ENCODE measurements at places on chromosomes 13 and 19. TPM values are rescaled to one million over a fixed set of nuclear protein-coding genes. Genes with fewer than 3 reads are reported as not detected.

Gene SELENOV
- 1.7 TPM for total RNA-seq

Gene IZUMO4
- total RNA-seq: 2.6 TPM

Gene ZNF91
- total RNA-seq: 283 TPM

Gene C19orf73
- 2.0 TPM for total RNA-seq

Gene CADM4
- total RNA-seq: 44.0 TPM

Gene NOSIP
- total RNA-seq: 38.8 TPM

Gene IZUMO2
- not detected for total RNA-seq

Gene TMEM255B
- 4.9 TPM for total RNA-seq

Gene ZGLP1
- total RNA-seq: 4.4 TPM

Gene GPALPP1
- total RNA-seq: 50.0 TPM

Gene GTPBP3
- total RNA-seq: 27.8 TPM

Gene NCAN
- 18.9 TPM for total RNA-seq

Gene SLAIN1
- 132 TPM for total RNA-seq

Gene TIMM50
- 46.6 TPM for total RNA-seq

Gene FLT1
- 125 TPM for total RNA-seq

Gene SMIM44
- 6.5 TPM for total RNA-seq

Gene ZNF816
- 15.7 TPM for total RNA-seq

Gene SIGLEC10
- total RNA-seq: 0.77 TPM

Gene DPF1
- 7.5 TPM for total RNA-seq

Gene SLC25A41
- not detected for total RNA-seq

Gene RNF113B
- total RNA-seq: not detected

Gene CYP2A6
- not detected for total RNA-seq

Gene TUBB4A
- 51.8 TPM for total RNA-seq

Gene HS6ST3
- 5.2 TPM for total RNA-seq

Gene ERICH6B
- total RNA-seq: not detected

Gene MAST1
- total RNA-seq: 23.3 TPM

Gene HIF3A
- total RNA-seq: 73.6 TPM

Gene SMG9
- 21.7 TPM for total RNA-seq

Gene BICRA
- 42.1 TPM for total RNA-seq

Gene CEACAM7
- total RNA-seq: 3.4 TPM

Gene TEX26
- not detected for total RNA-seq

Gene ONECUT3
- 0.55 TPM for total RNA-seq

Gene SPART
- 128 TPM for total RNA-seq

Gene COPE
- total RNA-seq: 103 TPM

Gene OR4F17
- total RNA-seq: not detected

Gene DMKN
- 31.8 TPM for total RNA-seq

Gene ITM2B
- total RNA-seq: 394 TPM

Gene GPR32
- total RNA-seq: not detected

Gene USPL1
- total RNA-seq: 67.1 TPM

Gene IGLON5
- 10.9 TPM for total RNA-seq

Gene CLEC17A
- not detected for total RNA-seq

Gene TEX29
- total RNA-seq: not detected

Gene IGSF23
- total RNA-seq: not detected

Gene IRGC
- total RNA-seq: not detected

Gene DCLK1
- total RNA-seq: 127 TPM

Gene PCSK4
- total RNA-seq: 8.0 TPM

Gene UBE2L5
- not detected for total RNA-seq
